ENCODE measurements at places on chromosomes 2 and 18.

DNA sequence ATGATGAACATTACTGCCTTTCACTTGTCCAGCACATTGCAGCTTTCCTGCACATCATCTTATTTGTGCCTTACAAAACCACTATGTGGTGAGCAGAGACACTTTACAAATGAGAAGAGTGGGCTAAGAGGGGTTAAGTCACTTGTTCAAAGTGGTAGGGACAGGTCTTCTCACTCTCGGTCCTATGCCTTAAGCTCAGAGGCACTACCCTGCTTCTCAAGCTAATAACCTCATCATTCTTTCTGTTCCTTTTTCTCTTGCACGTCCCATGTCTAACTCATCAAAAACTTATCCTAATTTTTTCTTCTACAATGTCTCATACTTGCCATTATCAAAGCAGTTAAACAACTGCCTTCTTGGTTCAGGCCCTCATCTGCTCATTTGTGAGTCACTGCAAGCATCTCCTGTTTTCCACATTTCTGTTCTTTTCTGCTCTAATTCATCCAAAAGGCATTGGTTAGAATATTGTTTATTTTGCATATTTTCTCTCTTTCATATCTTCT is 21.9 kb upstream of the NCOA1 start:
- no peak for DNase-seq

DNA sequence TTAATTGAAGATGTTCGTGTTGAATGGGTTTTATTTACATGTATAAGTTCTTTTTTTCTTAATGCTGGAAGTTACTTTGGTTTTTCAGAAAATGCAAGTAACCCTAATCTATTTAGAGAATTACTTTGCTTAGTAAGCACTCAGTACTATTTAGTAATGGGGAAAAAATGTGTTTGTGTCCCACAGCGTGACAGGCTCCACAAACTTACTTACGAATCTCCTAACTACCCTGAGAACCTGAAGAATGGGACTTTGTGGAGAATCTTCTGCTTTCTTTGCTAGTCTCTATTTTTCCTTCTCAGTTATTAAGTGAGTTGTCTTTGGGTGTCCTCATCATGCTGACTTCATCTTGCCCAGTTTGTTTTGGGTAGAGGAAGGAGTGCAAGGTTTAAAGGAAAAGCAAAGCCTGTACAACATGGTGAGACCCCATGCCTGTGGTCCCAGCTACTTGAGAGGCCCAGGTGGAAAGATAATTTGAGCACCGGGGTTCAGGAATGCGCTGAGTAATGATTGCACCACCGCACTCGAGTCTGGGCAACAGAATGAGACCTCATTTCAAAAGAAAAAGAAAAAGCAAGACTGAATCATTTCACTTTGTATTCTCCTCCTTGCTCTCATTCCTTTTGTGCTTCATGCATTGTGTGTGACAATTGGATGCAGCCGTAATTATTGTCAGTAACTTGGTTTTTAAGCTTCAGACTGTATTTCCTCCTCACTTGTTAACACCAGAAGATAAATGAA is 10.2 kb downstream of the NEDD4L start:
- no peak for DNase-seq

- DNase-seq, result no peak
Observed at GRCh38 chr2:55009277-55010060, 40.8 kb downstream of the RTN4 start.

DNA sequence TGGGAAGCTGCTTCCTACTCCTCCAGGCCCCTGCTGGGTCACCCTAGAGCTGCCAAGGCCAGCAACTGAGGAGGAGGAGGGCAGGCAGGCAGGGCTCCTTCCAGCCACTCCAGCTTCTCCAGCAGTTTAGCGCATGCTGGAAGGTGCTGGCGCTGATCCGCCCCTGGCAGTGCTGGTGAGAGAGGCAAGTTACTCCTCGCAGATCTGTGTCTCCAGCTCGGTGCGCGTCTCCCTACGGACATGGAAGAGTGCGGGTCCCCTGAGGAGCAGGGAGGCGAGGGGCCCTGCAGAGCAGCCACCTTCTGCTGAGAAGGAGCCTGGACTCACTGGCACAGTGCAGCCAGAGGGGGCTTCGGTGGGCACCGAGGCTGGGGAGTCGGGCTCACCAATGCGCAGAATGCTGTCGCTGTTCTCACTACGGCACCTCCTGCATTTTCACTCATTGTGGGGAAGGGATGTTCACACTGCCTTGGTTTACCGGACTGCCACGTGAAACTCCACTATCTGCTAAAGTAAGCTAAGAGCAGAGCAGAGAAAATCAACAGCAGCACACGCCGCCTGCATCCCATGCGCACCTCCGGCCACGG is 206.0 kb downstream of the HDAC4 start:
- no peak for DNase-seq

DNA sequence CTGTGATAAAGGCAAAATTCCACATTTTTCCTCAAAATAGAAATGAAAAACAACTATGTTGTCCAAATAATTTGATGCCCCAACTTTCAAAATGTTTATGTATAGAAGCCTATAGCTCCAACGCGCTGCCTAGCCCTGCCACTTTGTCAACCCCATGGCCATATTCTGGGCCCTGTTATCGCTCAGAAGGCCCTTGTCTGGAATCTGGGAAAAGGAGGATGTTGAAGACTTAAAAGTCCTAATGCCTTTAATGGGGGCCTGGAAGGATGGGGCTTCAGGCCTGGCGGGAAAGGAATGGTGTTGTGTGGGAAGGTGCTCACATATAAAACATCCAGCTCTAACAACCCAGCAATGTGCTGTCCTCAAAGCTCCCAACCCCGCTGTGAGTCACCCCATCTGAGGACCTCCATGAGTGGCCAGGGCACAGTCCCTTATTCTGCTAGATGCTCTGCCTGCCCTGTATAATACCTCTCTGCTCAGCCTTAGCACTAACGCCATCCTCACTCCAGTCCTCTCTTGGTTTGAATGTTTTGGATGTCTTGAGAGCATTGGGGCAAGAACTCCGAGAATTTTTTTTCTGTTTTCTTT is 86.0 kb downstream of the ACSL3 start:
- DNase-seq, result no peak

- DNase-seq, result no peak
Observed at GRCh38 chr2:99675130-99675661, 185.4 kb upstream of the REV1 start.

- no peak for DNase-seq
Observed at GRCh38 chr2:101064868-101065549, 62.9 kb downstream of the RPL31 start.

- DNase-seq, result no peak
Observed at GRCh38 chr2:20079546-20080115, 28.2 kb upstream of the LAPTM4A start.

DNA sequence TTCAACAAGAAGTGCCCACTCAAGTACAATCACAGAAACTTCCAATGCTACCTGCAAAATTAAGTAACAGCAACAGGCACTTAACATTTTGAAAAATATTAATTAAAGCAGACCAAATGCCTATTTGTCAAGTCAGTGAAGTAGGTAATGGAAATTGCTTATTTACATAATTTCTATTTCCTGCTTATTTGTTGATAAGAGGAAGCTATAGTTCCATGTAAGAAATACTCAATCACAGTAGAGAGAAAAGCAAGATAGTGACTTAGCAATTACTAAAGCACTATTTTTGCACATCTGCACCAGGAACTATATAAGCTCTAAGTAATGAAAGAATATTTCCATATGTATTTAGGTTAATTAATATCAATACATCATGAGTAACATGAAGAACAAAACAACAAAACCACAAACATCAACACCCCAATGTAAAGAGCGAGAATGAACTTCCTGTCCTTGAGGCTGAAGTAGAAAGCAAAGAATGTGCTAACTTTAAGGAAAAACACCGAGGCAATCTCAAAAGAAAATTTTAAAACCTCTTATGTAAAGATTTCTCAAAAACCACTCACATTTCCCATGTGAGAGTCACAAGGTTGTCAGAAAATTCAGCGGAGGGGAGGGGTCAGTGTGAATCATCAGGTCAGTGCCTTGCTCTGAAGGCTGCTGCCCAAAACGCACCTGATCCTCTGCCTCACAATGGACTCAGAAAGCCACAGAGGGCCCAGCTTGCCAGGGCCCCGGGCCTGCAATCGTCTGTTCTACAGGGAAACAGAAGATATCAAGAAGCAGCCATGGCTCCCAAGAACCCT is 12.5 kb downstream of the NPC1 start:
- no peak for DNase-seq

DNA sequence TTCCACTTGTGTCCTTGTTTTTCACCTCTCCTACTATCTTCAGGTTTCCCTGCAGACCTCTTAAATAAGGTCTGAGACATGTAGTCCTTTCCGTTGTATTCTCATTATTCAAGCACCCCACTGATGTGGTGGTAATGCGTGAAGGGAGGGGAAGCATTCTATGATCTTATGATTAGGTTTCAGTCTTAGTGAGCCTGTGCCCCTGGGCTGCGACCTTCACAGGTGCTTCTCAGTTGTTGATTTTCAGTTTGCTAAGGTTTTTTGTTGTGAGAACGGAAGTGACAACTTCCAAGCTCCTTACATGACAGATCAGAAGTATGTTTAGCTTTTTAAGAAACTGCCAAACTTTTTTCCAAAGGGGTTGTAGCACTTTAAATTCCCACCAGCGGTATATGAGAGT is 41.3 kb downstream of the VPS54 start:
- peak; percentile 1 for DNase-seq

GRCh38 chr2:25229279-25230197 is 61.2 kb upstream of the POMC start:
- no peak for DNase-seq

DNA sequence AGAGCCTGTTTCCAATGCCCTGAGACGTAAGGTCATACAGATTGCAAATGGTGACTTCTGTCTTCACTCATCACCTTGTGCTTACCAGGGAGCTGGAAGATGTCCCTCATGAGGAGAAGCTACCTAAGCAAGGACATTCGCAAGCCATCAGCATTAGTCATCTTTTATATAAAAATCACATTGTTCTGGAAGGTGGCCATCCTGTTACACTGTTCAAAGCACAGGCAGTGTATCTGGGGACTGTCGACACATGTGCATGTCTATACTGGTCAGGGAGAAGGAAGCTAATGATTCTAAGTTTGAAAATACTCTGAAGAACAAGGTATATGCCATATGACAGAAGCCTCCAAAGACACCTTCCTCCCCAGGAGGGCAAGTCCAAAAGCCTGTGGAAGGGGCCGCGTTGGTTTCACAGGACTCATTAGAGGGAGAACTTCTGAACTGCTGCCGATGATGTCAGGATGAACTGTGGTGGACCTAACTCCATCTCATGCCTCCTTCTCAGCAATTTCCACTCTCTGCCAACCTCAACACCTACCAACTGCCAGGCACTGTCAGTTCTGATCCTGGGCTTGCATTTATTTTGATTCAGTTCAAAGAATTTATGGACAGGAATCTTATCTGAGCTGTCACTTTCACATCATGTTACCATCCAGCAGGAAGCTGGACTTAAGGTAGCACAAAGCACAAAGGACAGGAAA is 39.4 kb downstream of the DNER start:
- DNase-seq, result no peak

- no peak for DNase-seq
Observed at GRCh38 chr2:14524803-14525080, 107.8 kb upstream of the LRATD1 start.

DNA sequence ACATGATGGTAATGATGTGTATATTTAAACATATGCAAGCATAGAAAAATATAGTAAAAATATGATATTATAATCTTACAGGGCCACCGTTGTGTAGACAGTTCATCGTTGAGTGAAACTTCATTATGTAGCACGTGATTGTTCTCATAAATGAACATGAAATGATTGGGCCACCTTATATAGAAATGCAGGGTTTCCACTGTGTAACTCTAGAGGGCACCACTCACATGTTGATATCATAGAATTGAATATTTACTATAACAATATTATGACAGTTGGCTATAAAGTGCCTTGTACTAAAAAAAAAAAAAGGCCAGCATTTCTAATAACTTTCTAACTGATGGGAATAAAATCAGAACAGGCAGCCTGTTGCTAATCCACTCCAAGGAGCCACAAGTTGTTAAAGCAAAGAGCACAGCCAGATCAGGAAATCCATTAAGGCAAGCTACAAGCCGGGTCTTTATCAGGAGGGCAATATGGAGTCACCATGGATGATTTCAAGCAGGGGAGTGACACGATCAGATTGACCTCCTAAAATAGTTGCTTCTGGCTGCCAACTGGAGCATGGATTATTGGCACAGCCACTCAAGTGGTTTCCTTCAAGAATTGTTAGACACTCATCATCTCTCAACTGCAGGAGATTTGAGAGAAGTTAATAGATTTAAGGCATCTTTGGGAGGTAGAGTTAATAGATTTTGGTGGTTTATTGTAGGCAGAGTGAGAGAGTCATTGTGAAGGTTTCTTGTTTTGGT is 16.7 kb downstream of the IL1F10 start:
- no peak for DNase-seq
